ENCODE measurements at places on chromosomes 4 and X.
A peak's percentile ranks its signal among the peaks of the same experiment; 100 is the strongest.

- DNase-seq = no peak
These were observed 19.8 kb downstream of the TKTL1 start for GRCh38 chrX:154315416-154315815.

- DNase-seq = no peak
These were observed 241.5 kb downstream of the FRAS1 start for GRCh38 chr4:78298618-78299017.

GRCh38 chrX:47413179-47413594 lies 42.8 kb downstream of the ZNF157 start:
- DNase-seq = no peak

DNA sequence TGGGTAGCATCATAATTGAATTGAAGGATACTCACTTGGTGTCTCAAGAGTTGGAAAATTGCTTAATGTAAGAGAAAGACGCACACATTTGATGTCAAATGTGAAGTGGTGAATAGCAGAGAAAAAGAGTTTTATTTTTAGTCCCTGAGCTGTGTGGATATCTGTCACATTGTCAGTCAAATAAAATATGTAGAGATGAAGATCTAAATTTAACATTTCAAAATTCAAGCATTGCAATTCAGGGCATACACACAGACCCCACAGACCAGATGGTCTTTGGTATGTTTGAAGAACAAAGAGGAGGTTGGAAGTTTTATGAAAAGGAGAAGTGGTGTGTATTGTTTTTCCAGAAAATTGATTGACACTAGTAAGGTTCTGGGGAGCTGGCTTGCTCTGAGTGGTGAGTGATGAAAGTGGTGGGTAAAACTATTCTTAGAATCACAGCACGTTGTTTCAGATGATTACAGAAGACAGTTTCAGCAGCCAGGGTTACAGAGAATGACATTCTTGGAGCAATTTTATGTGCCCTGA lies 44.9 kb upstream of the BBS12 start:
- no peak for DNase-seq

GRCh38 chrX:129599499-129599898 lies 55.3 kb downstream of the APLN start:
- no peak for DNase-seq

GRCh38 chr4:145389550-145389949 lies 92.1 kb upstream of the SMAD1 start:
- DNase-seq = no peak

- DNase-seq = no peak
These were observed 28.1 kb downstream of the KANTR start for GRCh38 chrX:53122013-53122412.

- peak; percentile 27 for DNase-seq
These were observed 35.4 kb downstream of the FABP2 start for GRCh38 chr4:119286377-119287002.

DNA sequence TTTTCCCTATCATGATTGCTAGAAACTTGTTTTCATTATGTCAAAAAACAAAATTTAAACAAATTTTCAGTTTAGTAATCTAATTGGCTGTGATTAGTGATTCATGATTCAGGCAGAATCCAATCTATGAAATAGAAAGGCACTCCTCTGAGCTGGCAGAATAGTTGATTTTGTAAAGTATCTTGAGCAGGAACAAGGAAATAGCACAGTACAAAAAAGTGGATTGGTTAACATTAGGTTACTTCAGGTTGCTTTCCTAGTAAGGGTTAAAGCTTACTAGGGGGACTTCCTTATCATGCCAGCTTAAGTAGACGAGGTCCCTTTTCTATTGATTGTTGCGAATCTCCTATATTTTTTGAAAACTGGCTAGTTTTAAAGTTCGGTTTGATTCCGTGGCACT lies 43.4 kb upstream of the PRDM5 start:
- DNase-seq = no peak

- no peak for DNase-seq
These were observed 1.4 kb upstream of the KLF3 start for GRCh38 chr4:38662522-38663089.
